GM12865 (cell line): ENCODE measurements at places on chromosomes 1 and 21.
A peak's percentile ranks its signal among the peaks of the same experiment; 100 is the strongest.

DNA sequence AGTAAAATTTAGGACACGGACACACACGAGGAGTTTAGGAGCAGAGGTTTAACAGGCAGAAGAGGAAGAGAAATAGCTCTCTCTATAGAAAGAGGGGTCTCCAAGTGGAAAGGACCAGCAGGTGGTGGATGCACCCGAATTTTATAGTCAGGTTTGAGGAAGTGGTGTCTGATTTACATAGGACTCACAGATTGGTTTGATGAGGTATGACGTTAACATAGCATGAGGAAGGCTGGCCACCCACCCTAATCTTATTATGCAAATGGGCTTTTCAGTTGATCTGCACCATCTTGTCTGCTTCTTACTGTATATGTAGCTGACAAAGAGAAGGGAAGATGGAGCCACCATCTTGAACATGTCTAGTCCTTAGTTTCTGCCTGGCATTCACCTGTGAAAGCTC, 52.5 kb upstream of the RGS2 start:
- DNase-seq: no peak

GRCh38 chr1:101086783-101087182, 61.2 kb upstream of the DPH5 start:
- no peak for DNase-seq

GRCh38 chr1:216458812-216459211, 35.6 kb upstream of the USH2A start:
- DNase-seq: no peak

- no peak for DNase-seq
Observed at GRCh38 chr1:223319398-223319797, 44.6 kb downstream of the SUSD4 start.

- no peak for DNase-seq
Observed at GRCh38 chr1:40844887-40845878, 17.0 kb downstream of the CITED4 start.

- no peak for DNase-seq
Observed at GRCh38 chr1:42316292-42316691, 18.7 kb downstream of the FOXJ3 start.

GRCh38 chr1:227621211-227621610, 57.9 kb downstream of the ZNF678 start:
- DNase-seq: no peak

DNA sequence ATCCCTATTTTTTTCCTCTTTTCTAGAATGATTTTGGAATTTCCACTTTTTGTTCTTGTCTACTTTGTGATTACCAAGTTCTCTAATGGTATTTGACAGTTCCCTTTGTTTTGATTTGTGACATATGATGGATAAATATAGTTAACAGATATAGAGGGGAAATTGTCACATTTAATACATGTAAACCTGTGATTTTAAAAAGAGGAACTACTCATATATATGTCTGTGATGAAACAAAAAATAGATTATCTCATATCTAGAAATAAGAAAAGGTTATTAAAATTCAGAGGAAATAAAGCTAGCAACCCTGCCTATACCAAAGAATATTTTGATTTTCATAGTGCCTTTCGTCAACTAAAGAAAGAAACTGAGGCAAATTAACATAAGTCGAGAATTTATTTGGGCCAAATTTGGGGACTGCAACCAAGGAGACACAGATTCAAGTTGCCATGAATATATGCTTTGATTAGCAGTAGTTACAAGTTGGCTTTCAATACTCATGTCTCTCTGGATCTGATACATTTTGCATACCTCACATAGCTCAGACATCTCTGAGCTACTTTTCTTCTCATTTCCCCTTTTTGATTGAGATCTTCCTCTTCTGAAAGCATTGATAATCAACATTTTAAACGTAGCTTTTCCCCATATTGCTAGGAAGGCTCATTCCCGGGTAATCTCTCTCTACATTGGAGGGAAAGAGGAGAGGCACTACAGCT, 15.6 kb upstream of the C21orf91 start:
- DNase-seq: peak; percentile 4
